RKO (cell line): ENCODE measurements at places on chromosomes 4 and X.

DNA sequence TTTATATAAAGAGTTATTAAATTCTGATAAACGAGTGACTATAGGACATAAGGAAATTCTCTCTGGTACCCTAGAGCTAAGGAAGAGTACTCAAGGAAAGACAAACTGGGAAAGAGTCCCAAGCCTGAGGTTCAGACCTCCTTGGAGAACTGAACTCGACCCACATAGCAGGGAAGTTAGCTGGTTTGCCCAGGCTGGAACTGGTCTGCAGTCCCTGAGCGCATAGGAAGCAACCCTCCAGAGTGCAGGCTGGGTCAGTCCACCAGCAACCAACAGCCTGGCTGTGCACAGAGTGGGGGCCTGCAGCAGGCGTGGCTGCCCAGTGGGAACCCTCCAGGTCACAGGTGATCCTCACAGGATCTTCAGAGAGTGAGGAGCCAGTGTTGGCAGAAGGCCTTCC lies 114.1 kb downstream of the SOWAHB start:
- no peak for DNase-seq

DNA sequence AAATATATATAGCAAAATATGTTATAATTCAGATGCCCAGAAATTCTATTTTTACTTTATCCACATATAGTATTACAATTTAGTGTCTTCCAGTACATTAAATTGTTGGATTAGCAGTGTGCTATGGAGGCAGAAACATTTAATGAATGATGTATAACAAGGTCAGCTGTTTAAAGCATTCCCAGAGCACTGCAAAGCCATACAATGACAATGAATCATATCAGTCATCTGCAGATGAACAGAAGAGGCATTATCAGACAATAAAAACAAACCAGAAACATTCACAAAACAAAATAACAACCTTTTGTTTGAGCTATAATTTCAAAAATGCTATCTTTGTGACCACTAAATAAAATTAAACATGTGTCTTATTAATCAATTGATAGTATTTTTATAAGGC lies 524.2 kb downstream of the FAT4 start:
- peak; percentile 0 for DNase-seq

DNA sequence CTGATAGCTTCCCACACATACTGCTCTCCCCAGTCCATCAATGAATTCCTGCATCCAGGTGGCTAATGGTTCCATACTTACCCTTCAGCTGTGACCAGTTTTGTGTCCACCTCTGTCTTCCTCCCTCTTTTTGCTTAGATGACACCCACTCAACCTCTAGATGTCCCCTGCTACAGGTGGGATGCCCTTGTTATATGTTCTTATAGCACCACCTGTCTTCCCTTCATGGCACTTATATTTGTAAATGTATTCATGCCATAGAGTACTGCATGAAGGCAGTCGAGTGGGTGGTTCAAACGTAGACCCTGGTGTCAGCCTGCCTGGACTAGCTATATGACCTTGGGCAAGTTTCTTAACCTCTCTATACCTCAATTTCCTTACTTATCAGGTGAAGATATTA lies 6.5 kb upstream of the USP46 start:
- peak; percentile 23 for DNase-seq

DNA sequence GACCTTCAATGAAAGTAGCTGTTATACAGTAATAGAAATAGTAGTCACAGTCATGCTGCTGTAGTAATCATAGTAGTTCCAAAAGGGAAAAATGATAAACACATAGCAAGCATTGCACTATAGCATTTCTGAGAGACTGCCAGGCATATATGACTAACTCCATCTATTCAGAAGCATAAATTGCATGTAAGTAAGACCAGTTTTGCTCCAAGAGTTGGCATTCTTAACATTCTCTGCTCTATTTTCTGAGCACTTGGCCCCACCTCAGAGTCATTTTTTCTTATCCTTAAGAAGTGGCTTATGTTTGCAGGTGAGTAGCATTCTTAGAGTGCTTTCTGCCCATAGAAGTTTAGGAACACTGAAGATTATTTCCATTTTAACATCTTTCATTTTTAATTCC lies 490.3 kb upstream of the TECRL start:
- no peak for DNase-seq

GRCh38 chr4:81486502-81486901 lies 14.8 kb upstream of the RASGEF1B start:
- DNase-seq = no peak

DNA sequence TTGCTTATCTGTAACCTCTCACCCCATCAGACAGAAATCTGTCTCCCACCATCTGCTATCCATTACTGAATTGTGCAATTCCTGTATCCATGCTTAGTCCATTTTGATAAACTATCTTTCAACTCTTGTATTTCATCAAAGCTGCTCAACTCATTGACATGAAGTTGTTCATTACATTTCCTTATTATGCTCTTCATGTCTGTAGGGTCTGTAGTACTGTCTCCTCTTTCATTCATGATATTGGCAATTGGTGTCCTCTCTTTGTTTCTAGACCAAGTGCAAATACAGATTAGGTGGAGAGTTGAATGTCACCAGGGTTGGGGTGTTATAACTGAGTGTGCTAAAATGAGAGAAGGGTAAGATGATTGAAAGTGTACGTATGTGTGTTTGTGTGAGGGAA lies 69.2 kb upstream of the ADRA2C start:
- DNase-seq = no peak

GRCh38 chr4:6472008-6472386 lies 417 bp downstream of the PPP2R2C start:
- no peak for DNase-seq

- DNase-seq = no peak
Observed at GRCh38 chr4:13088726-13089658, 395.1 kb downstream of the RAB28 start.

- DNase-seq = no peak
Observed at GRCh38 chr4:84159762-84160161, 339.3 kb downstream of the NKX6-1 start.

- peak; percentile 62 for DNase-seq
Observed at GRCh38 chrX:95076449-95076848, 1402.4 kb downstream of the FAM133A start.
